ENCODE measurements at places on chromosomes 13 and 19.

DNA sequence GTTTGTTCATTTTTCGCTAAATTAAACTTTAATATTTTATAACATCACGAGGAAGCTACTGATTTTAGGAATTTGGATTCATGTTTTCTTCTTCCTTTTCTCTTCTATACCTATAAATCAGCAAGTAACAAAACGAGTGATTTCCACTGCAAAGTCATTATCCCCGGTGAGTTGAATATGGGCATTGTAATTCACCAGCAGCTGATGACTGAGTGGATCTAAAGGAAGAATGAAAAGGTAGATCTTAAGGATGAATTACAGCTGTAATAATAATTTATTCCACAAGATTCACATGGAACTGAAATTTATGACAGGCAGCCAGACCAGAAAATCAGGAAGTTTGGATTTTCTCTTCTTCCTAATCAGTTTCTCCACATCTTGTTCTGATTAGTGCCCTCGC lies 111.4 kb downstream of the GPC6 start:
- no peak for DNase-seq
- H3K36me3 ChIP-seq = no peaks in the 10 kb centered on the region
- H3K27me3 ChIP-seq = no peaks in the 10 kb centered on the region
- no peak overlapping the region for H3K4me3 ChIP-seq
- no peaks in the 10 kb centered on the region for H3K4me1 ChIP-seq

GRCh38 chr13:59236309-59236919 lies 927.3 kb downstream of the DIAPH3 start:
- no peaks in the 10 kb centered on the region for H3K27me3 ChIP-seq
- H3K27ac ChIP-seq = no peak overlapping the region
- DNase-seq = no peak
- no peaks in the 10 kb centered on the region for H3K36me3 ChIP-seq
- H3K4me1 ChIP-seq = no peaks in the 10 kb centered on the region
- H3K4me3 ChIP-seq = no peak overlapping the region

- H3K4me1 ChIP-seq = peaks cover 28% of the 10 kb centered on the region
- peaks cover 25% of the 10 kb centered on the region for H3K27me3 ChIP-seq
- H3K4me3 ChIP-seq = peak overlapping the region; percentile 96
- peaks cover 6% of the 10 kb centered on the region for H3K36me3 ChIP-seq
- DNase-seq = peak; percentile 48
- H3K27ac ChIP-seq = peak overlapping the region; percentile 97
Measured at GRCh38 chr13:113297370-113298042, 467 bp downstream of the LAMP1 start.

DNA sequence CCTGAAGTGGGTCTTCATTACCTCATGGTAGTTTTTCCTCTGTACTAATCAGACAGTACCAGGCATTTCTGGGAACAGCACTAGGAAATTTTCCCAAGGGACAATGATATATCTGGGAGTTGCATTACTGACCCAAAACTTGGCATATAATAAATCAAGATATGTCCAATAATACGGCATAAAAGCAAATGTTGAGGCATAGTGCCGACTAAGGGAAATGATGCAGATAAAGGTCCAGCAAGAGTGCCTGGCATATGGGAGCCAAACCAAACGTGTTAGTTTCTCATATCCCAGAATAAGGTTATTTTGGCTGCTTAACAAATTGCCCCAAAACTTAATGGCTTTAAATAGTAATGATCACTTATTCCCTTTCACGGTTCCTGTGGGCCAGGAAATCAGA lies 12.1 kb upstream of the TDRD3 start:
- H3K4me3 ChIP-seq = no peak overlapping the region
- no peaks in the 10 kb centered on the region for H3K36me3 ChIP-seq
- peaks cover 19% of the 10 kb centered on the region for H3K27me3 ChIP-seq
- H3K4me1 ChIP-seq = no peaks in the 10 kb centered on the region
- no peak for DNase-seq

GRCh38 chr13:112651750-112652511 lies 37.9 kb upstream of the ATP11A start:
- no peak overlapping the region for H3K27ac ChIP-seq
- DNase-seq = no peak
- H3K4me1 ChIP-seq = no peaks in the 10 kb centered on the region
- H3K4me3 ChIP-seq = no peak overlapping the region

DNA sequence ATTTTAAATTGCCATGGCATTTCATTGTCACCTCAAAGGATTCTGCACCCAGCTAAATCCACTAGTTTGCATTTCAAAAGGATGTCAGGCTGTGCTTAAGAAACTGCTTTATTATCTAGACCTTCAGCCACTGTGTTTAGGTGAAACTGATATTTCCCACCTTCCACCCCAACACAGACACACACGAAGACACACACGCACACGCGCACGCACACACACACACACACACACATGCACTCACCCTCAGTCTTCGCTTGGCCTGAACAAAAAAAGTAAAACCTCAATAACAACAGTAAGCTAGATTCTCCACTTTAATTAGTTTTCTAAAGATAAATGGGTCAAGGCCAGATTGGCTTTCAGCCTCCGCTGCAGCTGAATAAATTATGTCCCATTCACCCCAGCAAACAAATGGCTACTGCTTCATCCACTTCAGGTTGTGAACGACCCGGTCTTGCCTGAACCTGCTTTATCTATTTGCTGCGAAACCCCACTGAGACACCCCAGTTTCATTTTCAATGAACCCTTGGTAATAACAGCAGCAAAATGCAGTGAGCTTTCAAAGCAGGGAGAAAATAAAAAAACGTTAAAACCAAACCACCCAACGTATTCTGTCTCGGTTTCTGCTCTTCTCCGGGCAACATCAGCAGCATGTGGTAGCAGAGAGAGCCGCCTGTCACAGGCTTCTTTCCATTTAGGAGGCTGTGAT lies 166.8 kb downstream of the DCT start:
- peak overlapping the region; percentile 74 for H3K27ac ChIP-seq
- peaks cover 18% of the 10 kb centered on the region for H3K4me1 ChIP-seq
- peak overlapping the region; percentile 45 for H3K4me3 ChIP-seq
- DNase-seq = no peak
- H3K27me3 ChIP-seq = peaks cover 3% of the 10 kb centered on the region
- H3K36me3 ChIP-seq = no peaks in the 10 kb centered on the region

DNA sequence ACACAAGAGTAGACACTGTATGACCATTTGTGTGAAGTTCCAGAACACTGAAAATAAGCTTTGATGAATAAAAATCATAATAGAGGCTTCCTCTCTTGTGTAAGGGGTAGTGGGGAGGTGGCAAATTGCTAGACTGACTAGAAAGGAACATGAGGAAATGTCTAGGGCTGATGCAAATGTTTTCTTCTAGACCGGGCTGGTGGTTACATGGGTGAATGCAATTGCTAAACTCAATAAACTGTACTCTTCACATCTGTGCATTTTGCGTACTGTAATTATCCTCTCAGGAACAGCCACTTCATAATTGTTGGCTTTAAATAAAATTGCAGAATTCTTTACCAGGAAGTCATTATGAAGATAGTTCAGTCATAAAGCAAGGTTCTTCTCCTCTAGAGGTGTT lies 5.2 kb upstream of the KBTBD7 start:
- H3K4me3 ChIP-seq = no peak overlapping the region
- H3K4me1 ChIP-seq = peaks cover 4% of the 10 kb centered on the region
- no peak for DNase-seq
- no peak overlapping the region for H3K27ac ChIP-seq
- H3K36me3 ChIP-seq = no peaks in the 10 kb centered on the region
- H3K27me3 ChIP-seq = no peaks in the 10 kb centered on the region

DNA sequence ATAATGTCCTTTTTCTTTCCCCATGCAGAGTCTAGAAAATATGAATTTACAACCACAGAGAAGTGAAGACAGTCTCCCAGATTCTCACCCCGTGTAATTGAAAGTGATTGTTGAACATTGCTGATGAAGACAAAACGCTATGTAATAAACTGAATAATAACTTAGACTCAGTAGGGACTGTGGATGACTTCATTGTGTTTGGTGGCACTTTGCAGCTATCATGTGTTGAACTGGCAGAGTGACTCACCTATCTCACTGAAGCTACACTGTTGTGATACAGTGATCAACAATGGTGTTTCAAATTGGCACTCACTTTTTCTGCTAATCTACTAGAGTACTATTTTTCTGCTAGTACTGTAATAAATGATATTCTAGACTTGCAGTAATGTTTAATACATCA lies 261.3 kb downstream of the DACH1 start:
- no peaks in the 10 kb centered on the region for H3K4me1 ChIP-seq
- no peaks in the 10 kb centered on the region for H3K27me3 ChIP-seq

GRCh38 chr19:48539503-48540096 lies 12.4 kb upstream of the SULT2B1 start:
- H3K4me1 ChIP-seq = no peaks in the 10 kb centered on the region
- H3K27me3 ChIP-seq = no peaks in the 10 kb centered on the region
- no peak overlapping the region for H3K4me3 ChIP-seq
- no peak overlapping the region for H3K27ac ChIP-seq

- H3K4me1 ChIP-seq = peaks cover 5% of the 10 kb centered on the region
- H3K4me3 ChIP-seq = no peak overlapping the region
- H3K36me3 ChIP-seq = peaks cover 2% of the 10 kb centered on the region
- no peaks in the 10 kb centered on the region for H3K27me3 ChIP-seq
- no peak overlapping the region for H3K27ac ChIP-seq
- no peak for DNase-seq
Measured at GRCh38 chr13:95154413-95154886, 146.8 kb downstream of the ABCC4 start.

All from T-helper 2 cell treated with Interferon-gamma antibody and Interleukin-4, amounts not matched to agents 5 μg/mL and 100 μg/mL, for 36 hours (primary cell).